ENCODE measurements at places on chromosomes 2 and 18. TPM values are rescaled to one million over a fixed set of nuclear protein-coding genes. Genes with fewer than 3 reads are reported as not detected.

SP140 gene
- total RNA-seq, result not detected

SPDYA gene
- total RNA-seq, result 1.4 TPM

- peak; percentile 37 for DNase-seq
Measured at GRCh38 chr2:11129598-11130449, 25.4 kb upstream of the SLC66A3 start.

DNA sequence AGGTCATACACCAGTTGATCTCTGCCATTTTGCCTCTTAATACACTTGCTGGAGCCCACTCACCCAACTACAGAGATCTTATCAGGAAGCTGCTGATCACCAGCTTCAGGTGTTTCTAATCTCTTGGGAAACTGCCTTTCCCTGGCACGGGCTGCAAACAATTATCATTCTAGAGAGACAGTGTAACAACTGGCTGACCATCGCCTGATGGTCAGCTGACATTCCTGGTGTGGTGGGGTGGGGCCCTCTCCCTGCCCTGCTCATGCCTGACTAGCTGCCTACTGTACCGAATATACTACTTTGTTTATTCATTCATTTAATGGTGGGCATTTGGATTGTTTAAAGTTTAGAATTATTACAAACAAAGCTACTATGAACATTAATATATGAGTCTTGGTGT is 311.5 kb downstream of the CBLN2 start:
- no peak for DNase-seq

GRCh38 chr2:232240906-232241305 is 137.6 kb upstream of the ALPP start:
- DNase-seq, result no peak
